ENCODE measurements at places on chromosomes 7 and 10.

DNA sequence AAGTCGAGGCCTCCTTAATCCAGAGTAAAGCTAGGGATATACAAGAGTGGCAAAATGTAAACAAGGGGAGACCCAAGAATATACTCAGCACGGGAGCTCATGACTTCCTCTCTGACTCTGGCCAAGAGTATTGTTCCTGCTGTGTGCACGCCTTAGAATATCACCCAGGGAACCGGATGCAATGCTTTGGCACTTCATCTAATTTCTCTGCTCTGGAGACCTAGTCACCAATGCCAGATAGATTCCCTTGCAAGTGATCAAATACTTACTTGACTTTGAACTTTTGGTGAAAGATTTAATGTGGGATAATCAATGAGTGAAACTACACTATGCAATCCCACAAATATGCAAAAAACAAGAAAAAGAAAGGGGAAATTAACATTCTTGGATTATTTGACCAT is 695.5 kb downstream of the INHBA start:
- DNase-seq, result no peak

DNA sequence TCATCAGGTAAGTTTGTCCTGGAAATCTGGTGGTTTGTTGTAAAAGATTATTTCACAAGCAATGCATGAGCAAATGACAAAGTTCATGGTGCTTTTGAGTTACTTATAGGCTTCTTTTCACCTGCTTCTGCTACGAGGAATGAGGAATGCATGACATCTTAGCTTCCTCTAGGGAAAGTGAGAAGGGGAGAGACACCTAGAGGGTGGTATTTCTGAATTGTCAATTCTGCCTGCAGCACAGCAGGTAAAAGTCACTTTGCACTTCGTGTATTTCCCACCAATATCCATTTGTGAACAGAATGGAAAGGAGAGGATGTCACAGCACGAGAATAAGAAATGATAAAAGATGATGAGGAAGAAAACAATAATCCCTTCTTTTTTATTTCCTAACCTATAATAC is 153.4 kb upstream of the FEZF1 start:
- no peak for DNase-seq

GRCh38 chr7:21999896-22000295 is 54.2 kb upstream of the CDCA7L start:
- no peak for DNase-seq

- DNase-seq, result no peak
Measured at GRCh38 chr7:110534241-110534931, 556.5 kb upstream of the LRRN3 start.

- peak; percentile 31 for DNase-seq
Measured at GRCh38 chr10:113454341-113455061, 98.4 kb upstream of the HABP2 start.

GRCh38 chr7:84123965-84124547 is 70.5 kb downstream of the SEMA3A start:
- DNase-seq, result no peak

DNA sequence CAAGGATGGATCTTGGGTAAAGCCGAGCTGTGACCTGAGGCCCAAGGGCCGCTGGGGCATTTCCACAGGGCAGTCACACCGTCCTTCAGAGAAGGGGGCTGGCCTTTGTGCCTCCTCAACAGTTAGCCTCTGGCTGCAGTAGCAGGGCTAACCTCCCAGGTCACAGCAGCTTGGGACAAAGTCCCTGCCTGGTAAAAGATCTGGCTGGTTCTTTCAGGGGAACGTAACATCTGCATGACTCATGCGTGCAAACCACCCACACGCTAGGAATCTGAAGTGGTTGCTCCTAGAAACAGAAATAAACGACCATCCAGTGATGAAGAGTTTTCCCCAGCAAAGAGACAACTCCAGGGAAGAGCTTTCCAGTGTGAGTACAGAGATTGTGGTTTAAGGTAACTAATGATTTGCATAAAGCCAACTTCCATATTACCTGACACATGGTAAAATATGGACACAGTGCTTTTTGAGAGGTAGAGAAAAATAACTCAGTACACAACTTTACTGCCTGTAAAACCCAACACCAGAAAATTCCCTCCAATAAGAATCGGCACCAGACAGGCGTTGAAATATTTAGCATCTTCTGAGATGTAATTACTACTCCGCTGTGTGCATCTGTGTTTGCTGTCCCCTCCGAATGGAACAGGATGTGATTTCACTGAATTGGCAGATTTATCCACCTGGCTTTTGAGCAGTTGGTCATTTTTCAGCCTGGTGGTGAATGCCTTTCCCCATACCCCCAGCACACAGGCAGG is 84.9 kb upstream of the ADRB1 start:
- DNase-seq, result no peak

DNA sequence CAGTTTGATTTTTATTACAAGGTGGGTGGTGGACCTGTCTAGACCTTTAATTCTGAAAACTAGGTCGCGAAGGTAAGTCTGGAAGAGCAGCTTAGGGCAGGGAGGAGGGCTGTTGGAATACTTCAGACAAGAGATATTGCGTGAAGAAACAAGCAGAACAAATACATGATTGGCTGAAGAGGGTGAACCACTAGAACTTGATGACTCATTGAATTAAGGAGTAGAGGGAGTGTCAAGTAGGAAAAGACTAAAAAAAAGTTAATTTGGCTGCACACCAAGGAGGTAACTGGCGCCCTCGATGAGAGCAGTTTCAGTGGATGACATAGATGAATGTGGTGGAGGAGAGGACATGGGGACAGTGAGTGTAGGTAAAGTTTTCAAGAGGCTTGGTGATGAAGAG is 41.3 kb downstream of the WNT2 start:
- DNase-seq, result no peak

DNA sequence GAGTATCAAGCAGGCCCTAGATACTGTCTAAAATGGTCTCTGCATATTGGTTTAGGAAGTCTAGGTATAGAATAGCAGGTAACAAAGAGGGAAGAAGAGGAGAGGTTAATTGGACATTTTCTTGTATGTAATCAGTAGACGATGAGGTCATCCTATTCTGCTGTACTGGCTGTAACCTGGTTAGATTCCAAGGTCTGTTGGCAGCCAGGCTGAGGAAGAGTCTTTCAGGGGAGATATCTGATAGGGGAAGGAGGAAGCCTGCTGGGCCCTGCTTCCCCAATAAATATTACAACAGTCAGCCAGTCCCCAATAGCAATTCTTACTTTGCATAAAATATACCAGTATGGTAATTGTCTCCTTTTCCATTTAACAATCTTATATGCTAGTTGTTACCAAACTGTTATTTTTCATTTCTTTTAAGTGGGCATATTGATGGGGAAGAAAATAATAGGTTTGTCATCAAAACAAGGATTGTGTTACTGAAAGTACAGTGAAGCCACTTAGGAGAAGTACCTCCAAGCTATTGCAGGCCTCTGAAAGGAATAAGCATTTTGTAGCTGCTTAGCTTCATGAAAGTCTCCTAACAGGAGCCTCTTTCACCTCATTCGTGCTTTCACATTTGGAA is 186.4 kb downstream of the LRRC4 start:
- no peak for DNase-seq

Data from progenitor cell of endocrine pancreas (in vitro differentiated cells).